ENCODE measurements at places on chromosomes 5 and 9. TPM values are rescaled to one million over a fixed set of nuclear protein-coding genes. Genes with fewer than 3 reads are reported as not detected.

The PTGDS gene
- 3.1 TPM for total RNA-seq

The PCDHB7 gene
- total RNA-seq, result not detected

The ROPN1L gene
- 0.66 TPM for total RNA-seq

The ZNF367 gene
- total RNA-seq, result 18.1 TPM

- H3K27ac ChIP-seq, result no peak overlapping the region
- no peaks in the 10 kb centered on the region for H3K36me3 ChIP-seq
- no peak for DNase-seq
Observed at GRCh38 chr5:34869256-34869655, 30.3 kb downstream of the TTC23L start.

DNA sequence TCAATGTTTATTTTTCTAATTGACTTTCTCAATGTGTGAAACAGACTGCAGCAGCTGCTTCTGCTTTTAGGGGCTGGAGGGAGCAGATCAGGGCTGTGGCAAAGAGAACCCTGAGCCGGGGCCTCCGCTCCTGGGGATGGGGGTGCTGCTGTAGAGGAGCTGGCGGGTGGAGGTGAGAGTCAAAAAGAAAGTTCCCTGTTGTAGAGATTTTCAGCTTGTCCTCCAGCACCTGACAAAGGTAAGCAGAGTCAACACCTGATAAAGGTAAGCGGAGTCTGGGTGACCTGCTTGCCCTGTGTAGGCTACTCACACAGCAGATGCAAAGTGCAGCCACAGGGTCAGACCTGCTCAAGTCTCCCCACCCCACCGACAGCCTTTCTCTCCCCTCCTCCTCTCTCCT is 252.4 kb upstream of the IRX1 start:
- H3K27me3 ChIP-seq, result no peaks in the 10 kb centered on the region
- H3K4me3 ChIP-seq, result no peak overlapping the region
- DNase-seq, result no peak
- H3K4me1 ChIP-seq, result no peaks in the 10 kb centered on the region

GRCh38 chr5:8060235-8060952 is 191.4 kb downstream of the MTRR start:
- no peak overlapping the region for H3K4me3 ChIP-seq
- no peaks in the 10 kb centered on the region for H3K36me3 ChIP-seq
- no peak overlapping the region for H3K27ac ChIP-seq

- DNase-seq, result no peak
- H3K27me3 ChIP-seq, result peaks cover 47% of the 10 kb centered on the region
- H3K27ac ChIP-seq, result no peak overlapping the region
- no peaks in the 10 kb centered on the region for H3K36me3 ChIP-seq
- no peak overlapping the region for H3K4me3 ChIP-seq
Observed at GRCh38 chr5:62001640-62002039, 304.4 kb upstream of the KIF2A start.

- no peak overlapping the region for H3K4me3 ChIP-seq
- H3K4me1 ChIP-seq, result no peaks in the 10 kb centered on the region
- no peaks in the 10 kb centered on the region for H3K36me3 ChIP-seq
- H3K27me3 ChIP-seq, result peaks cover 64% of the 10 kb centered on the region
- no peak overlapping the region for H3K27ac ChIP-seq
Observed at GRCh38 chr9:86983249-86983619, 35.9 kb upstream of the GAS1 start.

- H3K36me3 ChIP-seq, result no peaks in the 10 kb centered on the region
- no peak for DNase-seq
- H3K4me1 ChIP-seq, result peaks cover 20% of the 10 kb centered on the region
- no peaks in the 10 kb centered on the region for H3K27me3 ChIP-seq
- H3K4me3 ChIP-seq, result no peak overlapping the region
- no peak overlapping the region for H3K27ac ChIP-seq
Observed at GRCh38 chr9:129209580-129209979, 31.5 kb upstream of the IER5L start.

DNA sequence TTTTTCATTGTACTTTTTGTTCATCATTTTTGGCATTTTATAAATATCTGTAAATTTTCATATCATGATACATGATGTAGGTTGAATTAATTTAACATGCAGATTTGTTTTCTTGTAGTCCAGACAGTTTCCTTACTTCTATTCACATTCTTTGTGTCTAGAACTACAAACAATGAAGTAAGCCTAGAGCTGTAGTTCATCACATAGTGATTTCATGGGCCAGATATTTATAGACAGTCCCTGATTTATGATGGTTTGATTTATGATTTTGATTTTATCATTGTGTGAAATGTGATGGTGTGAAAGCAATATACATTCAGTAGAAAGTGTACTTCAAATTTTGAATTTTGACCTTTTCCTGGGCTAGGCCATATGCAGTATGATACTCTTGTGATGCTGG is 139.0 kb downstream of the ARHGEF28 start:
- no peak overlapping the region for H3K4me3 ChIP-seq
- H3K36me3 ChIP-seq, result no peaks in the 10 kb centered on the region
- no peak for DNase-seq
- H3K4me1 ChIP-seq, result no peaks in the 10 kb centered on the region
- H3K27me3 ChIP-seq, result no peaks in the 10 kb centered on the region
- no peak overlapping the region for H3K27ac ChIP-seq

DNA sequence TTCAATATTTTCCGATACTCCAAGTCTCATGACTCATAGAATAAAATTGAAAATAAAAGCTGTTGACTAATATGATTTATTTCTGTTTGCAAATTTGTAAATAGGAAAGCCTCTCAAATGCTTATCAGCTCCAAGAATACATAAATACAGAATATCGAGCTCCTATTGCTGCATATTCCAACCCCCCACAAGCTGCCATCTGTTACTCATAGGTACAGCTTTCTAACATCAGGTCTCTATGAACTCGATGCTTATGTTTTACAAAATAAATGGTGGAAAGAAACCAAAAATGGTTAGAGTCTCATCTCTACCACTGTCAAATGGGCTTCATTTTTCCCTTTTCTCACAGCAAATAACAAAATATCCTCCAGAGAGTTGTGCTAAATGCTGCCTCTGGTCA is 631.6 kb upstream of the CDH18 start:
- H3K27me3 ChIP-seq, result no peaks in the 10 kb centered on the region
- no peak for DNase-seq
- H3K36me3 ChIP-seq, result no peaks in the 10 kb centered on the region
- H3K4me1 ChIP-seq, result no peaks in the 10 kb centered on the region

All from HCT116 (cell line).